ENCODE measurements at places on chromosomes 4 and X. TPM values are rescaled to one million over a fixed set of nuclear protein-coding genes. Genes with fewer than 3 reads are reported as not detected.

The MAP7D2 gene
- not detected for total RNA-seq

The GJB1 gene
- total RNA-seq = 0.27 TPM

The AKAP4 gene
- not detected for total RNA-seq

The NAP1L2 gene
- 14.6 TPM for total RNA-seq

The HSFX2 gene
- total RNA-seq = not detected

The FGFBP1 gene
- total RNA-seq = not detected

The SHOX gene
- not detected for total RNA-seq

The GLRA2 gene
- total RNA-seq = 0.48 TPM

The LRCH2 gene
- 3.3 TPM for total RNA-seq

DNA sequence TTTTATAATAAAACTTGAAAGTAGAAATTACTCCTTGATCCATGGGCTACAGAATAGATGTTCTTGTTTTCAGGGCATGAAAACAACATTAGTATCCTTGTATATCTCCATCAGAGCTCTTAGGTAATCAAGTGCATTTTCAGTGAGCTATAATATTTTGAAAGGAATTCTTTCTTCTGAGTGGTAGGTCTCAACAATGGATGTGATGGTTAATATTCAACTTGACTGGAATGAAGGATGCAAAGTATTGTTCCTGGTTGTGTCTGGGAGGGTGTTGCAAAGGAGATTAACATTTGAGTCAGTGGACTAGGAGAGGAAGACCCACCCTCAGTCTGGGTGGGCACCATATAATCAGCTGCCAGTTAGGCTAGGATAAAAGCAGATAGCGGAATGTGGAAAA, 100.1 kb downstream of the LCORL start:
- DNase-seq = no peak

DNA sequence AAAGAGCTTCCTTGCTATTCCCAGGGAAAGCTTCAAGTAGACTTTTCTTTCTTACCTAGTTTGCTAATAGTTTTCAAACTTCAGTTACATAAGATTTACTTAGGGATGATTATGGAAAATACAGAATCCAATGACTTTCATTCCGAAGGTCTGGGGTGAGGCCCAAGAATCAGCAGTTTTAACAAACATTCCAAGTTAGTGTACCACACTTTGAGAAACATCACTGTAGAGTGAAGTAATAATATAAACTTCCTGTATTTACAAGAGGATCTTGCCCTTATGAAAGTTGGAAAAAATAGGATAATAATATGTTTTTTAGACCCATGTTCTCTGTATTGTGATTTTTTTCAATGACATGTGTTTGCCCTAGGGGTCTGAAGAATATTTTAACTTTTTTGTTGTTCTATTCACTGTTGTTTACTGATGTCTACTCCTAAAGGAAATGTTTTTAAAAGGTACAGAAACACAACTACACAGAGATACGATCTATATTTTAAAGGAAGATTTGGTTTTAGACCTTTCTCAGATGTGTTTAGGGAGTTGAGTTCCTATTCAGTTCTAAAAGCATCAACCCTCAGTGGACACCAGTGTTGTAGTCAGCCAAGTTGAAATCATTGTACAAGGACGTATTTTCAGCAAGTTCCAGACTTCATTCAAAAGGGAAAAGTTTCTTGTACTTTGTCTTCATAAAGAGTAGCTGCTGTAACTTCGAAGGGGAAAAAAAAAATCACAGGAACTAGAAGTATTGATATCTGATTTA, 295.8 kb upstream of the SLC7A11 start:
- no peak for DNase-seq

DNA sequence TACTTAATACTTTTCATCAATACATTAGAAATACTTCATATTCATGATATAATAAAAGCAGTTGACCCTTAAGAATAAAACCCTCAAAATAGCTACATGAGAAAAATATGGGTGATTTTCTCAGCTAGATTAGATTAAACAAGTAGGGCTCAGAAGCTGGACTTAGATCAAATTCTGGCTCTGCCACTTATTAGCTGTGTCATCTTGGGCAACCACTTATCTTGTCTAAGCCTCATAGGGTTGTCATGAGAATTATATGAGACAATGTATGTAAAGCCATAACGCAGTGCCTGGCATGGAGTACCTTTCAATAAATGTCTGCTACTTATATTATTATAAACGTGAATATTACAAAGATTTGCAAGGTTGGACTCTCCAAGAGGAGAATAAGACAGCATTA, 84.3 kb upstream of the PGRMC2 start:
- DNase-seq = no peak

GRCh38 chr4:150664935-150665334, 83.0 kb downstream of the MAB21L2 start:
- DNase-seq = no peak

GRCh38 chrX:34559325-34559724, 97.8 kb downstream of the TMEM47 start:
- no peak for DNase-seq

GRCh38 chr4:189870511-189871234, 70.0 kb upstream of the FRG1 start:
- DNase-seq = no peak

DNA sequence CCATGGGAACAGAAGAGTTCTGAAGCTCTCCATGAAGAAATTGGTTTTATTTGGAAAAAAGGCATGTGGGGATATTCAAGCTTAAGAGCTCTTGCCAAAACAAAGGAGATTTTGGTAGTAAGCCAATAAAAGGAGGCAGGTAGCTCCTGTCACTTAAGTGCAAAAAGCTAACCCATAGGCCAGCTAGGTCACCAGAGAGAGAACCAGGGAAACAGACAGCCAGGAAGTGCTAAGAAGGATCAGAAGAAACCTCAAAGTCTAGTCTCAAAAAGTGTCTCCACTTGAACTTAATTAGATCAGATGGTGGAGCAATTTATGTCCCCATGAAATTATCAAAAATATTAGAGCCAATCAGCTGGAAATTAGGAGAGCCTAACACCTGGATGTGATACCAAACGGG, 49.2 kb downstream of the CD40LG start:
- DNase-seq = no peak

DNA sequence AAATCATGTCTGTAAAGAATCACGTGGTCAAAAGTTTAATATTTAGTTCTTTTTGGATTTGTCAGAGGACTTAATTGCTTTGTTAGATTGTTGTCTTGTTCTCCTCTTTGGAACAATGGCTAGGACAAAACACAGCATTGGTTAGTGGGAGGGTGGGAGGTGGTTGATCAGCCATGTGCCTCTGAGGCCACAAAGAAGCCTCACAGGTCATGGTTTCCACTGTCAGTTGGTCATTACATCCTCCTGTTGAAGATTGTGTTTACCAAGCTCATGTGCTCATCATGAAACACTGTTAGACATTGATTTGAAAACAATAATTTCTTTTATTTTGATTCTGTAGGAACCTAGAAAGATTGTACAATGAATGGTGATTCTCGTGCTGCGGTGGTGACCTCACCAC, 31.9 kb downstream of the ADD1 start:
- no peak for DNase-seq

GRCh38 chr4:153533387-153533786, 67.2 kb downstream of the TMEM131L start:
- DNase-seq = no peak

DNA sequence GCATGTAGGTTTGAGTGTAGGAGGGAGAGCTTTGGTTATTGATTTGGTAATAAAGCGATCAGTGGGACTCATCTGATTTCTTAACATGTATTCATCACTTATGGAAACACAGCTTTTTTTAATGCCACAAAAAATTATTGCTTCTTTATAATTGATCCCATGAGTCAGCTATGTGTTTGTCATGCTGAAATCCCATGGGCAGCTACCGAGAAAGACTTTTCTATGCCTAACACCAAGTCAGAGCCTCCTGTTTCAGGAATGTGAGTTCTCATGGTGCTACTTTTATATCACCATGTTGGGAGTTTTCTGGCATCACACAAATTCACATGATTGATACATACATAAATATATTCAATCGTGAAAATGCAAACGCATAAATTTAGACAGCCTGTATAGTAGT, 165.7 kb downstream of the RAPGEF2 start:
- DNase-seq = no peak

DNA sequence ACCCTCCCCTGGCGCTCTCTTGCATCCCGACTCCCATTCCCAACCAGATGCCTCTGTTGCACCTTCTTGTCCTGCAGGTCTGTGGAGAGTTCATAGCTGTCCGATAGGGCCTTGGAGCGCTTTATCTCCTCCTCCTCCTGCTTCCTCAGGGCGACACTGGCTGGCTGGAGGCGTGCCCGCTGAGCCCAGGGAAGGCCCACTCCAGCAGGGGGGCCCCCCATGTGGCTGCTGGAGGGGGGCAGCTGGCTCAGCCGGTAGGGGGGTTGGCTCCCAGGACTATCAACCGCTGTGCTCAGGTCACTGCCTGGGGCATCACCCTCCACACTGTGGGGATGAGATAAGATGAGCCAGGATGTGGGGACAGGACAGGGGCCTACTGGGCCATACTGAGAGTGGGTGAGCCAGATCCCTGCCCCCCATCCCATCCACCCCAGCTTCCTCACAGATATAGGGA, 25.6 kb downstream of the IQSEC2 start:
- no peak for DNase-seq

DNA sequence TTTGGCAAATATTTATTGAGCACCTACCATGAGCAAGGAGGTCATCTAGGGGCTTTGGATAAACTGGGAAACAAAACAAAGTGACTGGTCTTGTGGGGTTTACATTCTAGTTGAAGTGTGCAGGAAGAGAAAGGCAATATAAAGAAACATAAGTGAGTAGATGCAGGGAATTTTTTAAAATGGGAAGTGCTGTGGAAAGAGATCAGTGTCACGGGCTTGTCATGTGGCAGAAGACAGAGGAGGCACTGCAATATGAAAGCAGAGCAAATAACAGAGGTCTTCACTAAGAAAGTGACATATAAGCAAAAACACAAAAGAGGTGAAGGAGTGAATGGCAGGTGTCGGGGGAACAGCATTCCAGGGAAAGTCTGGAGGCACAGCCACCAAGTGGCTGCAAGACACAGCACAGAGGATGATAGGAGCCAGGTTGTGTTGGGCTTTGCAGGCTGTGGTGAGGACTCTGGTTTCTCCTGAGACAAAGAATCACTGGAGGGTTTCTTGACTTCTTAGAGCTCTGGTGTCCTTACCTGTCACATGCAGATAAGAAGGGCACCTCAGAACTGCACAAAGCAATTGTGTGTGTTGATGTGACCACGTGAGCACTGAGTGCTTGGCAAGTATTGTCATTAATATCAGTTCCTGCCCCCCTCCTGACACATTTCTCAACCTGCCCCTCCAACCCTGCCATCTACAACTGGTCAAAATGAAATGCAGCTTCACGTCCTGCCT, 143.5 kb downstream of the TSPAN5 start:
- no peak for DNase-seq

DNA sequence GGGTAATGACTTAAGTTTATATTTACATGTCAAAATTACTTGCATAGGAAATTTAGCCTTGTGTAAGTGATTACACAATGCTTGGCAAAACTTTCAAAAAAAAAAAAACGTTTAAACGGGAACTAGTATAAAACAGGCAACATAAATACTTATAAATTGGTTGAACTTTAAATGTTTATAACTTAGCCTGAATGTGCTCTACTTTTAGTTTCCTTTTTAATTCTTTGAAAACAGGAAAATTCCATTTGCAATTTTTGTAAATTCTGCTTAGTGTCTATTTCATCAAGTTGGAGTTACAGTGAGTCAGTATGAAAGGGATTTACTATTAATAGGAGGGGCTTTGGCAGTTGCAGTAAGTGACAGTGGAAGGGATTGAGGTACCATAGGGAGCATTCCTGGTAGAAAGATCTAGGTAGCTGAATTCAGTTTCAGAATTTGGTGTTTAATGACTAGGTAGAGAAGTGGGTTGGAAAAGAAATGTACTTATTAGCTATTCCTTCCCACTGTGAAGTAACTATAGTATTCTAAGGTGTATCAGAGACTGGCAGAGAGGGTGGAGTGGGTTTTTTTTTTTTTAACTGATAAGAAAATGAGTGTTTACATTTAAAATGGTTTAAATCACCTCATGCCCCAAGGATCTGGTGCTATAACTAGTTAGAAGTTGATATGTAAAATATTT, 2.8 kb downstream of the STAG2 start:
- DNase-seq = no peak

GRCh38 chr4:128682942-128683666, 126.4 kb upstream of the JADE1 start:
- DNase-seq = no peak

DNA sequence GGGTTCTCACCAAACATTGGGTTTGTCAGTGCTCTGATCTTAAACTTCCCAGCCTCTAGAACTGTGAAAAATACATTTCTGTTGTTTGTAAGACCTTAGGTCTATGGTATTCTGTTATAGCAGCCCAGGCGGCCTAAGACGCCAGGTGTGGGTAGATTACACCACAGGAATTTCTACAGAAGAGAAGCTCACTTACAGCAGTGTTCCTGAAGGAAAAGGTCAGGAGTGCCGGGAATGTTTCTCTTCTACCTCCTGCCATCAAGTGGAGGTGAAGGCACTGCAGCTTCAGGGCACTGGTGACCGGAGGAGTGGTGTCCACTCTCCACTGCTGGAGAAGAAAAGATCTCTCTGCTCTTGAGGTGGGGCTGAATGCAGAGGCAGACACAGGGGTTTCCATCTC, 45.7 kb downstream of the FHDC1 start:
- no peak for DNase-seq

- DNase-seq = no peak
These were observed 241.8 kb upstream of the SMIM31 start for GRCh38 chr4:164512124-164512523.

DNA sequence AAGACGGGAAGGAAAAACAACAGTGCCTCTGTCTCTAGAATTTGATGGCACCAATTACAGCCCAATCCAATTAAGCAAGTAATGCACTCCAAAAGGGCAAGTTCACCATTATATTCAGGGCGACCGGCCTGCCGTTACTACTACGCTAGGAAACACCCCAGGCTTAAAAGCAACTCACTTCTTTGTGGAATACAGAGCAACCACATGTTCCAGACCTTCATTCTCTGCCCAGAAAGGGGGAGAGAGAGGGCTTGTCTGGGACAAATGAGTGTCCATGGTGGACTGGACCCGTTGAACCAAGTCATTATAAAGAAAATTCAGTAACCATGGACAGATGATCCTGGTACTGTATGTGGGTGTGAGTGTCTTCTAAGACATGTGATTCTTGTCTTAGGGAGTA, 1.6 kb downstream of the KDR start:
- DNase-seq = no peak

GRCh38 chrX:91081873-91082272, 352.8 kb upstream of the PABPC5 start:
- no peak for DNase-seq

DNA sequence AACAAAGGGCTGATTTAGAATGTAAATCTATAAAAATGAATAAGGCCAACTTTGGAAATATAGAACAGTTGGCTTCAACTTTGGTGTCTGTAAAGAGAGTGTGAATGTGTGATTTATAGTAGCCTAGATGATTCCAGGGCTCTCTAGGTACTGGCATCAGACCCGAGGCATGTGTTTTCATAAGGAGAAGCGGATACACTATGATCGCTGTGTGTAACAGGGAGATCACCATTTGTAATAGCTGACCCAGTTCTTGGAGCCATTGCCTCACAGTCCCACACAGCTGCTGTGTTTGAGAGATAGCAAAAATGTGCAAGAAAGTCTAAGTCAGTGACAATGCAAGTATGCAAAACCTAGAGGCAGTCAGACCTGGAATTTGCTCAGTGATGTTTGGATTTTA, 135.1 kb downstream of the REPS2 start:
- peak; percentile 27 for DNase-seq

All from uterus (tissue), 4 donors.